ENCODE measurements at places on chromosomes 4 and X. TPM values are rescaled to one million over a fixed set of nuclear protein-coding genes. Genes with fewer than 3 reads are reported as not detected.

DNA sequence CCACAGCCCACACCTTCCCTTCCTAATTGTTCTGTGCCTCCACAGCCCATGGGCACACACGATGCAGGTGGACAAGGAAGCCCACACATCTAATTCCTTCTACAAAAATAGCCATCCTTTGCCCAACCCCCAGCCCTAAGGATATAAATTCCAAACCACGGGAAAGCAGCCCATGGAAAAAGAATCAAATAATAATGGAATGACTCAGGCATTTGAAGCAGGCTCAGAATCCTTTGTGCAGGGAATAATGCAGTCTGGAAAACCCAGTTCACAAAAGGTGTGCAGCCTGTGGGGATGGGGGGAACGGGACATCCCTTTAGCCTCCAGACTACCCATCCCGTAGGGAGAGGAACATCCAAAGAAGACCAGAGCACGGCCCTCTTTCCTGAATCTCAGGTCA, 342.3 kb upstream of the GALNT7 start:
- DNase-seq: no peak

ETDB gene
- not detected for total RNA-seq

- DNase-seq: no peak
Measured at GRCh38 chrX:155169881-155170280, 46.4 kb upstream of the VBP1 start.

DNA sequence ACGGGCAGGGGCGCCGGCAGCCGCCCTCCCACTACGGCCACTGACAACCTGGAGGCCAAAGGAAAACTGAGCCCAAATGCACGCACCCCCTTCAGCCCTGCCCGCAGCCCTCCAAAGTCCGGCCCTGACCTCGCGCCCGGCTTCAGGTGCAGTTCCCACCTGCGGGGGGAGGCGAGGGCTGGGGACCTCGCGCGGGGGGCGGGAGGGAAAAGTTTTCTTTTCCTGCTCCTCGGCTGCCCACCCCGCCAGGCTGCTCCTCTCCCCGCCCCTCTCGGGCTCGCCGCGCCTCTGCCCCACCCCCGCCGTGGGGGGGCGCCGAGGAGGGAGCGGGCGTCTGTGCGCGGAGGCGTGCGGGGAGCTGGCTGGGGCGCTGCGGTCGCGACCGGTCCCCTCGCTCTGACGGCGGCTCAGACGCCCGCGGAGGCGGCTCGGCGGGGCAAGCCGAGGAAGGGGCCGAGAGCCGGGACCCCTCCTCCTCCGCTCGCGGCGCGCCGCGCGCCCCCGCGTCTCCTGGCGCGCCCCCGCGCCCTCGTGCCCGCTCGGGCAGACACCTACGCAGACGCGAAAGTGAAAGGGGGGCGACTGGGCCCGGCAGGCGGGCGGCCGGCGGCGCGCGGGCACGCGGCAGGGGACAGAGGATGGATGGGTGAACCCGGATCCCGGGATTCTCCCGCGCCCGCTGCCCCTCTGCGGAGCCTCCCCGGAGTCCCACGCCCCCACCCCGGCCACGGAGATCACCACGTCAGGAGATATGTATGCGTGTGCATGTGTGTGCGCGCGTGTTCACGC, 3.1 kb upstream of the NR3C2 start:
- peak; percentile 72 for DNase-seq

DNA sequence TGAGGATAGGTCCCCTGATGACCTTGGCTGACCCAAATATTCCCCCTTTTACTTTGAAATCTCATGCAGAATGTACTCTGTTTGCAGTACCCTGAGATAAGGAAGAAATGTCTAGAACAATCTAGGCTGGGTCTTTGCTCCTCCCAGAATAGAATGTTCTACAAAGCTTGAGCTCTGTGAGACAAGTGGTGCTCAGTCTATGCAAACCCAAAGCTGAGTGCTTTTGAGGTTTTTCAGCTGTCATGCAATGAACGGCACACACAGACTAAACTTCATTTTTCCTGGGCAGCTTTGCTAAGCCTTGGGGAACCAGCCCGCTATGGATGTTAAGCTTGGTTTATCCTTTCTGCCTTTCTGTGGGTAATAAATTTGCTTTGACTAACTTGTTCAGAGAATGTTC, 513.6 kb downstream of the FAT4 start:
- DNase-seq: no peak

GSX2 gene
- not detected for total RNA-seq

ARMCX4 gene
- 1.2 TPM for total RNA-seq

Data from activated CD8-positive, alpha-beta T cell treated with anti-CD3 and anti-CD28 coated beads, Interleukin-2, amount 10 ng/mL, durations not matched to agents 7 days and 5 days (primary cell).